Activated CD8-positive, alpha-beta memory T cell treated with anti-CD3 and anti-CD28 coated beads for 1 hour (primary cell): ENCODE measurements at places on chromosomes 6 and 20.

DNA sequence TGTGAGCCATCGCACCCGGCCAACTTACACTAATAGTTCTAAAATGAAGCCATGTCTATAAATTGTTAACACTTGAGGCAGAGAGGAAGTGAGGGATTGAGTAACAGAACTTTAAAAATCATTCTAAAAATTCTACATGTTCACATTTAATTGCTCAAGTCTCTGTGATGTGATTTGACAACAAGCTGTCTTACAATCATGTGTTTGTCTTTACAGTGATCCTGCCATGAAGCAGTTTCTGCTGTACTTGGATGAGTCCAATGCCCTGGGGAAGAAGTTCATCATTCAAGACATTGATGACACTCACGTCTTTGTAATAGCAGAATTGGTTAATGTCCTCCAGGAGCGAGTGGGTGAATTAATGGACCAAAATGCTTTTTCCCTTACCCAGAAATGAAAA, 23.6 kb downstream of the GTF2H5 start:
- no peak for DNase-seq

DNA sequence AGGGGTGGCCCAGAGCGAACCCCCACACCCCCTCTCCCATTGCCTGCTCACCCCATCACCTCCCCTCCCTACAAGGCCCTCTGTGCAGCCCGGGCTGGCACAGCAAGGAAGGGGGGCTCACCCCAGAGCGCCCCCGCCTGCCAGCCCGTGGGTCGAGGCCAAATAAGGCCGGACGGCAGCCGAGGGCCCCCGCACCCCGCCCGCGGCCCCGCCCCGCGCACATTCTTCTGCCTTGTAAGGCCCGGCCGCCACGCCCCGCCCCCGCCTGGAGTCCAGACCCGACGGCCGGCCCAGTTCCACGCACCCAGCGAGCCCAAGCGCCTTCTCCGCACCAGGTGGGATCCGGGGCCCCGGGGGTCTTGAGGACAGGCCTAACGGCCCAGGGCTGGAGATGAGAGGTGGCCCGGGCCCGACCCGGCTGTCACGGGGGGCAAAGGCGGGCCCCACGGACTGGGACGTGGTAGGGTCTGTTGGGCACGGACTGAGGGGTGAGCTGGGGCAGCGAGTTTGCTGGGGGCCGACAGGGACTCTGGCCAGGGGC, at the start of gene MYL9:
Gene MYL9, plus strand, starts transcription at position 293 of the 541 bp plus-strand sequence. CDS start 3,366 bp downstream, outside the sequence.
- no peak for DNase-seq

GRCh38 chr6:52310932-52311331, 26.4 kb upstream of the MCM3 start:
- no peak for DNase-seq

DNA sequence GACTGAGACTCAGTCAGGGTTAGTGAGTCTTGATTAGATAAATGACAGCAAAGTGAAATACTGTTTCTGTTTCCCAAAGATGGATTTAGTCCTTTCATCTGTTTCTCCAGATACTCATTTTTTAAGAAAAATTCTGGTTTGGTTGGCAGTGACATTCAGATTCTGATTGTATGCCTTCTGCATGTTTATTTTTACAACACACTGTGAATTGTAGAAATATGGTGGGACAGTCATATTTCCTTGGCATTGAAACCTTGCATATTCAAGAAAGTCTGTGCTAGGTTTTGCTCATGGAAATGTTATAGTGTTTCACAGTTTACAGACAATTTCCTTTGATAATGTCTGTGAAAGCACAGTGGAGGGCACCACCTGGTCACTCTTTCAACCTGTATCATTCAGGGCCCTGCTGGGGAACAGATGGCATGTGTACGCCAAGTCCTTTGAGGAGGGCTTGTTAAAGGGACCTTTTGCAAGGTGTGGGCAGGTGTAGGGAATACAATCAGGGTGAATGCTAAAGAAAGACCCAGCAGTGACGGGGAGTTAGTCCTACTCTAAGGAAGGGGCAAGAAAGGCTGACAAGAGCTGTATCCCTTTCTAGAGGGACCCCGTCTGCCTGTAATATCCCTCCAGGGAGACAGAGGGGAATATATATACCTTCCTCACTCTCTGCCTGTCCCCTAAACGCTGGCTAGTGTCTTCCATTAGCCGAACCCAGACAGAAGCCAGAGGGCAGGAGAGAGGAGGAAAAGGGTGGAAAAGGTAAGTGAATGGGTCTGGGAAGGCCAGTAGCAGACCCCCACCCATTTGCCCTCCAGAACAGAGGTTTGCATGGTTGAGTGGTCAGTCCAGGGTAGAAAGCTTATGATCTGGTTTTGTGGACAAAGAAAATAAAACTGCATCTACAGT, 10.2 kb downstream of the PLCB4 start:
- no peak for DNase-seq

- no peak for DNase-seq
These were observed 156.8 kb downstream of the DTNBP1 start for GRCh38 chr6:15506066-15506465.

DNA sequence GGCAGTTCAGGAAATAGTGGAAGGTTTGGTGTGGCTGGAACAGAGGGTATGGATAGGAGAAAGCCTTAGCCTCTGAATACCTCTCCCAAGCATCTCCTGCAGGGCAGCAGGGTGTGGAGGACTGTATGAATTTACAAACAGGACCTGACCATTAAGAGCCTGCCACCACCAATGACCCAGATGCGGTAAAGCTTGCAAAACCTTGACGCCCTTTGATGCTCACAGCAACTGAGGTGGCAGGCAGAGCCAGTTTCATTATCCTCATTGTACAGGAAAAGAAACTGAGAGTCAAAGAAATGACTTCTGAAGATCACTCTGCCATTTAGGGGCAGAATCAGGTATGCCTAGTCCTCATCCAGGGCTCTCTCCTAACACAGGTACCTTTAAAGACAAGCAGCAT, 2.4 kb downstream of the HM13 start:
- no peak for DNase-seq

GRCh38 chr6:135195041-135195440, 13.9 kb downstream of the MYB start:
- no peak for DNase-seq

DNA sequence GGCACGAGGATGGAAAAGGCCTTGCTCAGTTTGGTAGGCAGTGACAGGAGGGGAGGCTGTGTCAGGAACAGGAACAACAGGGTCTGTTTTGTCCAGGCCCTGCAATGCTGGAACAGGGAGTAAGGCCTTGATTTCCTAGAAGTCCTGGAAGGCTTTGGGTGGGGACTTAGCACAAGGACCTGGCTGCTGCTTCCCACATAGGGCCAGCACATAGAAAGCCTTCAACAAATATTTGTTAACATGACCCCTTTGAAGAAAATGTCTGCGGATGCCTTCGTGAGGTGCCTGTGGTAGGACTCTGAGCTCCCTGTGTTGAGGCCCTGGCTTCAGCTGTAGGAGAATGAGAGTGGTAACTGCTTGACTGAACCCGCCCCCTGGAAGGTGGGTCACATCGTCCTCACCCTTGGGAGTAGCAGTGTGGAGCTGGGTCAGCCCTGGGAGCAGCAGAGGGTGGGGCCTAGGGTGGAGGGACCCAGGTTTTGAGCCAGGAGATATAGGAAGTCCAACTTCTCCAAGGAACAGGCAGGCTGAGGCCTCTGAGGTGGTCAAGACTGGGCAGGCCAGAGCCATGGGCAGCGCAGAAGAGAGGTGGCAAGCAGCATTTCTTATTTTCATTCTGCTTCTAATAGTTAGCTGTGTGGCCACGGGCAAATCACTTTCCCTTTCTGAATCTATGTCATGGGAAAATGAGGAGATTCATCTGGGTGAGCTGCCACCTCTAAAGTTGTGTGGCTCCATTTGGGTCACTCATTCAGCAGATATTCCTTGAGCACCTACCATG, 50.0 kb downstream of the CNBD2 start:
- no peak for DNase-seq

DNA sequence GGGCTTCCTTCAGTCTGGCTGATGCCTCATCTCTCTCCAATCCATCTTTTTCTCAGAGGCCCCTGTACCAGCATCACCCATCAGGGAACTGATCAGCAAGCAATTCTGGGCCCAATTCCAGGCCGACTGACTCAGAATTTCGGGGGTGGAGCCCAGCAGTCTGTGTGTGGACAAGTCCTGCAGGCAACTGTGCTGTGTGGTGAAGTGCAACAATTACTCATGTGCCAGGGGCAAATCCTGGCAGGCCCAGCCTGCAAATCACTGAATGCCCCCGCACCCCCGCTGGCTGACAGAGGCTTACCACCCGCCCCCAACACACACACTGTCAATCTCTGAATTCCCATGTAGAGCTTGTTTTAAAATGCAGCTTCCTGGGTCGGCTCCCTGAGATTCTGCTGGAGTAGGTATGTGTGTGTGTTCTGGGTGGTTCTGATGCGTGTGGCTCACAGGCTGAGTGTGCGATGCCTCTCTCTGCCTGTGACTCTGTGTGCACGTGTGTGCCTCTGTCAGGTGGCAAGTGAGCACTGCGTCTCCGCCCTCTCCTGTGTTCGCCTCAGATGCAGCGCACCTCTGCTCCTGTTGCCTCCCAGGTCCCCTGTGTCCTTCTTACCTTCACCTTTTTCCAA, 45.4 kb downstream of the SSR1 start:
- DNase-seq: no peak

GRCh38 chr20:36607586-36608387, 2.2 kb downstream of the RAB5IF start:
- DNase-seq: no peak

- DNase-seq: no peak
These were observed 189.1 kb upstream of the EYS start for GRCh38 chr6:65896140-65896539.

DNA sequence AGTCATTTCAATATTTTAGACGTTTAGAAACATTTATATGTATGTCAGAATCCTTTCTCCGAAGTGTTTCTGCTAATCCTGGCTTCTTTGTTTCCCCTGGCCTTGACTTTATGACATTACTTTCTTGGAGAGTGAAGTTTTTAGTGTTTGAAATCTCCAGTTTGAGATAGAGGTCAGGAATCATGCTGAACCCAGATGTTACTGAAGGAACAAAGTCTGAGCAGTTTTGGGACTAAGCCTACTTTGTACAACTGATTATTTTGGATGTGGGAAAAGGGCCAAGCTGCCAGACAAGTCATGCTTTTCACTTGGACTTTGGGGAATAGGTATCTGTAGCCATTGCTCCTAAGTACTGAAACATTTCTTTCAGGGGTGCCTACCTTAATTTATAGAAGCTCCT, 2.3 kb downstream of the RNF144B start:
- no peak for DNase-seq

- DNase-seq: no peak
These were observed 124.4 kb downstream of the KCNQ5 start for GRCh38 chr6:72746276-72746675.

DNA sequence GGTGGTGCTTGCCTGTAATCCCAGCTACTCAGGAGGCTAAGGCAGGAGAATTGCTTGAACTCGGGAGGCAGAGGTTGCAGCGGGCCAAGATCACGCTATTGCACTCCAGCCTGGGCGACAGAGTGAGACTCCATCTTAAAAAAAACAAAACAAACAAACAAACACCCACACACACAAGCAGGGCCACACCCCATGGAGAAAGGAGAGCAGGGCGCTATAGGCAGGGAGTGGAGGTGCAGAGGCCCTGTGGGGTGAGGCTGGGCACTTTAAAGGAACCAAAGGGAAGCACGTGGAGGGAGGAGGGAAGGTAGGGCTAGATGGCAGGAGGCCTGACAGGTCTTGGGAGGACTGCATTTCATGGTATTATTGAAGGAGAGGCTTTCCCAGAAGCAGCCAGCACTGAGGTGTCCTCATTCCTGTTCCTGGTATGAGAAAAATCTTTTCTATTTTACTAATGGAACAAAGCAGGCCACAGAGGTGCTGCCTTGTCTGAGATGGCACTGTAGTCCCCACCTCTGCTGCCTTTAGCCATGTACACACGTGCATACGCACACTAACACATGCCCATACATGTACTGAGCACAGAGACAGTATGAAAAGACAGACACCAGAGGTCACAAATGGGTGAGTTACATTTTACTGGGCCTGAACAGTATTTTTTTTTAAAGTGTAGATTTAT, 44.0 kb downstream of the BCAS4 start:
- no peak for DNase-seq

DNA sequence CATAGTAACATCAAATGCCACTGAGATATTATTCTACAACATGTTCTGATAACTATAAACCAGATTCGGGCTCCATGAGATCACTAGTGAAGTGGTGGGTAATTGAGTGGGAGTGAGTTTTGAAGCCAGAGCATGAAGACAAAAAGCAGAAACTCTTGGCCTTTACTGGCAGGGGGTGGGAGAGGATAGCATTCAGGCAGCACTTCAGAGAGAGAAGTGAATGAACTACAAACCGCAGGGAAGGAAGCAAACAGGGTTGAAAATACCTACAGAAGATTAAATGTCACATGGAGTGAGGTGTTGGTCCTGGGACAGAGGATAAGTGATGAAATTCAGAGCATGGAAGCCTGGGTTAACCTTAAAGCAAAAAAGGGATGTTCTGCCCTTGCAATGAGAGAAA, 250.0 kb downstream of the EPM2A start:
- DNase-seq: no peak

GRCh38 chr20:41007481-41007880, 21.1 kb upstream of the TOP1 start:
- DNase-seq: no peak

- DNase-seq: no peak
These were observed 145.1 kb upstream of the FKBP1C start for GRCh38 chr6:63066055-63066704.
